ENCODE measurements at places on chromosomes 2 and 18.

DNA sequence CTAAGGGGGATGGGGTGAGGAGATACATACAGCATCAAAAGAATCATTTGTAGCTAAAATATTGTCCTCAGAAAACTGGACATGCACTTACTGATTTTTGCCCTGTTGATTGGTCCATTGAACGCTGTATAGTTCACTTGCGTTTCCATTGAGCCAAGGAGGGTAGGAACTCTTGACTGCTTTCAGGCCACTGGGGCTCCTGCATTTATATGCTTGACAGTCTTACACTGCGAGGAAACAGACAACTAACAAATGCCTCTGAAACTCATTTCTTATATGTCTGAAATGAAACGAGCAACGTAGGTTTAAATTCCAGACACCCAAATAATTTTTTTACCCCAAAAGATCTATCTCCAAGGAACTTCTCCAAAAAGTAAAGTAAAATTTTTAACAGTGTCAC, 42.1 kb downstream of the ARL5A start:
- no peak for DNase-seq

- DNase-seq, result no peak
Observed at GRCh38 chr2:160934263-160934662, 226.0 kb upstream of the TANK start.

GRCh38 chr2:26767129-26767528, 3.0 kb downstream of the SLC35F6 start:
- DNase-seq, result no peak

DNA sequence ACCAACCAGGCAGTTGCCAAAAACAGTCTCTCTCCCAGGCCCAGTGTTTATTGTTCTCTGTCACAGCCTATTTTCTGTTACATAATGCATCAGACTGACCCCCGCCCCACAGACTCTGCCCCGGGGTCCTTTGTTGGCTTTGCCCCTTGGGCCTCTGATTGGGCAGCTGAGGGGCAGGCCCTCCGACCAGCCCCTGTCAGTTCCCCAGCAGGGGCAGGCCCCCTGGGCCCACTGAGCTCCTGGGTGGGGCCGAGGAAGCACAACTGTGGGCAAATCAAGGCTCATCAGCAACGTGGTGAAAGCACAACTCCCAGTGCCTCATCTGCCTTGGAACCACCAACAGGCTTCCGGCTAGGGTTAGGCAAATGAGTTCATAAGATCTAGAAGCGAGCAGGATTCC, 160.1 kb upstream of the MYCN start:
- DNase-seq, result no peak

DNA sequence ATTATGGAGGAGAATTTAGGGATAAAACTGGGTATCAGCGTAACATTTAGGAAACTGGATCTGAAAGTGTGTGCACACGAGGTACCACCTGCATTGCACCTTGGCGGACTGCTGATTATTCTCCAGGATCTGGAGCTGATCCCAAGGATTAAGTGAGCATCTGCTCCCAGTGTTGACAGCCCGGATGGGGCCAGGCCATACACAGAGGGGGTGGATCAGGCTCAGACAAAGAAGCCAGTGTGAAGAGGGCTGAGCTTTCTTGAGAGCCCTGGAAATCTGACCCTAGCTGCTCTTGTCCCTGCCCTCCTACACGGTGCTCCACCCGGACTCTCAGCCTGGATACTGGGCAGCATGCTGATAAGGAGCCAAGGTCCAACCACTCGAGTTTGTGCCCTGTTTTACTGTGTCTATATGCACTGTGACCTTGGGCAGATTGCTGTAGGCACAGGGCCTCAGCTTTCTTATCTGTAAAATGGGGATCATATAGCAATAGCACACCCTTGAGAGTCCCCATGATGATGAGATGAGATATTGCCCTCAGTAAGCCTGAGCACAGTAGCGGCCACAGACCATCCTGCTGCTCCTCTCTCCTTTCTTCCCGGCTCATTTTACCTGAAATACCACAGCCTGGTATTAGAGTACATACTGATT, 396.8 kb upstream of the CELF4 start:
- DNase-seq, result no peak

DNA sequence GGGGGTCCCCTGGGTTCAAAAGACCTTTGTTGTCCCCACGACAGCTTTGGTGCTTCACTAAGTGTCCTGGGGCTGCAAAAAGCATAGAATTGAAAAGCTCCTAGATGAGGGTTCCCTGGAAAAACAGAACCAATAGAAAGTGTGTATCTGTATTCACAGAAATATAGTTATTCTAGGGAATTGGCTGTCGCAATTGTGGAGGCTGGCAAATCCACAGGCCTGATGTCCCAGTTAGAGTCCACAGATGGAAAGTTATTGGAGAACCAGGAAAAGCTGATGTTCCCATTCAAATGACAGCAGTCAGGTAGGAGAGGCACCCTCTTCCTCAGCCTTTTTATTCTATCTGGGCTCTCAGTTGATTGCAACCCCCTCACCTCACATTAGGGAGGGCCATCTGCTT, 65.5 kb downstream of the LONRF2 start:
- DNase-seq, result no peak

GRCh38 chr2:97993926-97994325, 1.8 kb downstream of the TMEM131 start:
- no peak for DNase-seq

DNA sequence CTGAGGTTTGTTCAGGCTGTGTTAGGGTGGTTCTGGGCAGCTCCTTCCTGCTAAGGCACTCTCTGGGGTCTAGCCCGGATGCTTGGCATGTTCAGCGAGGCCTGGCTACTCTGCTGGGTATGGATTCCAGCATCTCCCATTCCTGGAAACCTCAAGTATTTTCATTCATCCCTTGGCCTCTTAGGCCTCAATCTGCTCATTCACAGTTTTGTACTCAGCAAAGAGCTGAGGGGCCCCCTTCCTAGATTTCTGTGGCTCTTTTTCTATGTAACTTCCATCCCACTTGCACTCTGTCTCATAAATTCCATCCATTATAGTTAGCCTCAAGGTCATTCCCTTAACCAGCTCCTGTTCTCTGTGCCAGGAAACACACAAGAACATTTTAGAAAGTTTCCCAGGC, 798.8 kb upstream of the HS6ST1 start:
- DNase-seq, result no peak

DNA sequence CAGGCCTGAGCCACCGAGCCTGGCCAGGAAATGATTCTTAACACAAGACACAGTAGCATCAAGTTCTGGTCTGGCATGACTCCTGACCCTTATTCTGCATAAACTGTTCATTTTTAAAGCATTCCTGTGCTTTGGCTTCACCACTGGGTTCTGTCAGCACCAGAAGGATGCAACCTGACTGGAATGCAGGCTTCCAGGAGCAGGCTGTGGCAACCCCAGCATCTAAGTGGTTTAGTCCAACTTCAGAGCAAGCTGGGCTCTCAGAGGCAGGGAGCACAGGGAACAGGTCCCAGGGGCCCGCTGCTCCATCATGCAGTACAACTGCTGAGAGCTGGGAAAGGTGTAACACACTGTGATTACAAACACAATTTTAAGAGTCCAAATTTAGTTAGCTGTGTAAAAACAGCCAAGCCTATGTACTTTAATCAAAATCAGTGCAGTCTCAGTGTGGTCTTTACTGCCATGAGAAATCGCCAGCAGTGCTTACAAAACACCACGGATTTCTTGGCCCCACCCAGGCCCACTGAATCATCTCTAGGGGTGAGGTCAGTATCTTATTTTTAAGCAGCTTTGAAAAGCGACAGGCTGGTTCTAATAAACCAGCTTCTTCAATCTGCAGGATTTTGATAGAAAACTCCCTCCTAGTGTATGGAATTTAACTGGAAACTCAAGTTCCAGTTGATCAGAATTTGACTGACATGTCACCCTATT, 44.4 kb upstream of the TMEM182 start:
- DNase-seq, result peak; percentile 84

DNA sequence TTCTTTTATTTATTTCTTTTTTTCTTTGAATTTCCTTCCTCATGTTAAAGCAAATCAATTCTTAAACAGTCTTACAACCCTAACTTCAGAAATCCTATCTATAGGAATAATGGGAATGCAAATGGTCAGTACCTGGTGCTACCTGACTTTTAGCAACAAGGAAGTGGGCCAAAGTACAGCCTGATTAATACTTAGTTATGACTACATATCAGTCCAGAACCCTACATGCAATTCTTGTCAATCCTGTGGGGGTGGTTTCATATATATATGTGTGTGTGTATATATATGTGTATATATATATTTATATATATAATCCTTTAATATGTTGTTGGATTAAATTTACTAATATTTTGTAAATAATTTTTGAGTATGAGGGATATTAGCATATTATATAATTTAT, 14.8 kb upstream of the TRAPPC8 start:
- no peak for DNase-seq

- no peak for DNase-seq
Observed at GRCh38 chr2:149421791-149422190, 91.4 kb downstream of the LYPD6 start.

DNA sequence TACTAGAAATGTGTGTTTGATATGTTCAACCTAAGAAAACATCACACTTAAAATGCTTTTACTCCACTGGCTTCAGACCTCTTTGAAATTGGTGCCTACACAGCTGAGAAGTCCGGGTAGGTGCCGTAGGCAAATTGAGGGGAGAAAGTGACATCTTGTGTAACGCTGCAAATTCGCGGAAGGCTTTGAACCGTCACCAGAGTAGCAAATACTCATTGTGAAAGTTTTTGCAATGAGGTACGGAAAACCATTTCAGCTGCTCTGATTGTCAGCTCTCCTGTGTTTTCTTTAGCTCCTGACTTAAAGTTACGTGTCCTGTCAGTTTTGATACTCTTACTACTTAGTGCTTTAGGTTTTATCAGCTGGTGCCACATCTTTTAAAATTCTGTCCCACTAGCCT, 224.5 kb downstream of the FAM210A start:
- DNase-seq, result no peak

DNA sequence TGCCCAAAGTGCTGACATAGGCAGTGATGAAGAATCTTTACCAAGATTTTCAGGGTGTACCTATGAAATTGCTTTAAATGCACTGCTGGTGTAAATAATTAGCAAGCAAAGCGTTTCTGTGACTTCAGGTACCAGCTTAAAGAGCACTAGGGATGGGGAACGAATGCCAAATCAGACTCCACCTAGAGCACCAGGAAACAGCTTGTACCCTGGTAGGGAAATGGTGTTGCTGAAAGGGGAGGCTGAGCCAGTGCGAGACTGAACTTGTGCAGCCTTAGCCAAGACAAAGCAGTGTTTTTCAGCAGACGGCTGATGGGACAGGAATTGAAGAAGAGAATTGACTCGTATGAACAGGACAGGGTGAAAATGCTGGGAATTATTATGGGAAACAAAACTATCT, 65.6 kb downstream of the TWSG1 start:
- DNase-seq, result no peak

- DNase-seq, result no peak
Observed at GRCh38 chr18:31626409-31626808, 34.7 kb downstream of the TTR start.

DNA sequence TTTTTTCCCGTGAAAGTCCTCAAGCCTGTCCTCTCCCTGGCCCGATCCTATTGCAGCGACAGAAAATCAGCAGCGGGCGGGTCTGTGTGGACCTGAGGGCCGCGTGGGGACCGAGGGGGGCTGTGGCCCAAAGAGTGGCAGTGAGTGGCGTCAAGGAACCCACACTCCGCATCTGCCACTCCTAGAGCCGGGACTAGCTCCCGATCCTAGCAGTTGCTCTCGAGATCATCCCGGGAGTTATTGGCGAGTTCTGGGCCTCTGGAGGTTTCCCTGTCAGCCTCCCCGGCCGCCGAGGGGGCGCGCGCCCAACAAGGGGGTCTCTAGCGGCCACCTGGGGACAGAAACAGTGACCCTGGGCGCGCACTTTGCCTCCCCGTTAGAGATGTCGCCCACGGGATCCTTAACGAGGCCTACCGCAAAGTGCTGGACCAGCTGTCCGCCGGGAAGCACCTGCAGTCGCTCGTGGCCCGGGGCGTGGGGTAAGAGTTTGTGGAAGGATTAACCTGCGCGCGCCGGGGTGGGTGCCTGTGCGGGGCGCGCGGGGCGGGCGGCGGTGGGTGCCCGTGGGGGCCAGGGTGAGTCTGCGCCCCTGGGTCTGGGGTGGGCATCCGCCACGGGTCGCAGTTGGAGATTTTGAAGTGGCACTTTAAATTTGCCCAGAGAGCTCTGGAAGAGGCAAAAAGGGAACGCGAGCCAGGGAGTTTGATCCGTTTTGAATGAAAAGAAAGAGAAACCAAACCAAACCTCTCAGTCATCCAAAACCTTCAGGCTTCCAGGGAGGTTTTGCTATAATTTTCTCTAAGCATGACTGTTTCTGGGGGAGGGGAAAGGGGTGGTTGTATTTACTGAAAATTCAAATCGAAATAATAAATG, 3.5 kb downstream of the ADCYAP1 start:
- no peak for DNase-seq

DNA sequence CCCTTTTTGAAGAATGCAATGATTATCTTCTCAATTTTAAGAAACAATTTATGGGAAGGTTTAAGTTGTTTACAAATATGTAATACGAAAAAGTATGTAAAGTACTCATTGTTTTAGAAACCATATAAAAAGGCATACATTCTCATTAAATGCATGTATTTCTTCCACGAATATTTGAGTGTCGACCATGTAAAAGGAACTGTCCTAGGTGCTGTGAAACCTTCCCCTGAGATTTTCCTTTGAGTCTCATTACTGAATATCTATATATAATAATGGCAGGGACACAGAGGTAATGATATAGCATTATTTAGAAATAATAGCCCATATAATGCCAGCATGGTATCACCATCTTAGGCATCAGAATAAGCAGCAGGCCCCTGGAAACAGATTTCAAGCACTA, 239.3 kb downstream of the ERBB4 start:
- DNase-seq, result no peak

- DNase-seq, result no peak
Observed at GRCh38 chr2:96526101-96526591, 10.4 kb upstream of the ARID5A start.

DNA sequence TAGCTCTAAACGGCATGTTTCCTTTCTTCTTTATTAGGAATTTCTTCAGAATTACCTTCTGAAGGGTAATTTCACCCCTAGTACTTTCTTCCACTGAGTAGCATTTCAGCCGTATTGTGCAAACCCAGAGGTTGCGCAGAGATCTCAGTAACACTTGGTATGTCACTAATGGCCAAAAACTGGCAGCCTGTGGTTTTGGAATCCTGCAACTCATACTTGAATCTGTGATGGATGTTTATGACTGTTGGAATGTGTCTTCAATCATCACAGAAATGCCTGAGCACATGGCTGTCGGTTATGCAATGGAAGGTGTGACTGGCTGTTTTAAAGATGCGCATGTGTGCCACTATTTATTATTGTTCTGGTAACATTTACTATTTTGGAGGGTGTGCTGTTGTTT, 100.0 kb downstream of the COLEC12 start:
- DNase-seq, result peak; percentile 96

- DNase-seq, result no peak
Observed at GRCh38 chr2:17804358-17804757, 11.9 kb upstream of the MSGN1 start.

DNA sequence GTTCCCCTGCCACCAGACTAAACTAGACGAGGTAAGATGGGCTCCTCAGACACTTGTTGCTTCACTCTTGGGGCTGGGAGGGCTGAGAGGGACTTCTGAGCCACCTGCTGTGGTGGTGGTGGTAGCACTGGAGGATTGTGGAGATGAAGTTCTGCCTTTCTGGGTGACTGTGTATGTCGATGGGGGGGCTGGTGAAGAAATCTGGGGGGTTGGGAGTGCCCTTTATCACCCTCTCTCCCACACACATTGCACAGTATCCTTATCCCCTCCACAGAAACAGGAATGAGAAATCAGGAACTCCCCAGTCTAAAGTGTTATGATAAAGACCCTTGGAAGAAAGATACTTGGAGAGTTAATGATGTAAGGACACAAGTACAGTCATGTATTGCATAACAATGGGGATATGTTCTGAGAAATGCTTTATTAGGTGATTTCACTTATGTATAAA, 38.5 kb downstream of the HK2 start:
- DNase-seq, result no peak
